ENCODE measurements at places on chromosomes 7 and 10.
A peak's percentile ranks its signal among the peaks of the same experiment; 100 is the strongest.

DNA sequence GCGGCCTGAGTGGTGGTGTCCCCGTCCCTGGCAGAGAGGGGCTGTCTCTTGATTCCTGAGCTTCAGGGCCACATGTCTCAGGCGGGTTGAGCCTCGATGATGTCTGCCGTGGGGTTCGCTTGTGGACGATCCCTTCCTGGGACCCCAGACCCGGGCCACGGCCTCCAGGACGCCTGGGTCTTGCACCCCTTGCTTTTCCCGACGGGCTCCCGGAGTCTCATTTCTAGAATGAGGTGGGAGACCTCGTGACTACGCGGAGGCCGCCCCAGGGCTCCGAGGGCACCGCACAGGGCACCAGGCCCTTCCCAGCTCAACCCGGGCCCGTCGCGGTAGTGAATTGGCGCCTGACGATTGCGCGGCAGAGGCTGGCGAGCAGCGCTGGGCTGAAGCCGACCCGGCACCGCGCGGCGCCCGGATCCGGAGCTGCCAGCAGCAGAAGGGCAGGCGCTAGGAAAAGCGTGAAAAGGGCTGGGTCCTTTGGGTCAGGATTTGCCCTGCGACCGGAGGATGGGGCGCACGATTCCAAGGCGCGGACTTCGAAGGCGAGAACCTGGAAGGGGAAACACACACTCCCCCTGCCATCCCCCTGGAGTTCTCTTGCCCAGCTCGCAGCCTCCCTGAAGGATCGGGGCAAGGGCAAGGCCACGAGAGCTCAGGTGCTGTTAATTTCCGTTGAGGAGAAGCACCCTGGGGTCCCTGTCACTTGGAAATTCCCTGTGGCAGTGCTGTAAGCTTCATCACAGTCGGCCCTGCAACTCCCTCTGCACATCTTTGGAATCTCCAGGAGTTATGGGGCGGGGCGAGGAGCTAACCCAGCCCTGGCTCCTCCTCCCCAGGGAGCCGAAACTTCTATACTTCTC, 15.5 kb downstream of the TLX1 start:
- DNase-seq, result no peak

GRCh38 chr10:377228-377627, 242.0 kb downstream of the ZMYND11 start:
- DNase-seq, result peak; percentile 21

- no peak for DNase-seq
These were observed 171.3 kb downstream of the FZD1 start for GRCh38 chr7:91435381-91436059.

DNA sequence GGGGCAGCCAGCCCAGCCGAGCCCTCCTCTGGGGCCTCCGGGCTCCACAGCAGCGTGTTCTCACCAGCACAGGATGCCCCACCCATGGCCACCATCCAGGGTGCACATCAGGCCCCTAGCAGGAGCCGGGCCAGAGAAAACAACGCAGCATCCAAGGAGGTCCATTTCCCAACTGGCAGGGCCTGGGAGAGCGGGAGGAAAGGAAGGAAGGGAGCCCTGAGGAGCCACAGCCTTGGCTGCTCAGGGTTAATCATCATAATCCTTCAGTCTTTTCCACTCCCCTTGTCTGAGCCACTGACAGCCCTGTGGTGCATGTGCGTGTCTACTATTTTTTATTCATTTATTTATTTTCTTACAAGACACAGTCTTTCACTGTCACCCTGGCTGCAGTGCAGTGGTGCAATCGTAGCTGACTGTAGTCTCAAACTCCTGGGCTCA, 3.6 kb downstream of the PLAC9 start:
- no peak for DNase-seq

DNA sequence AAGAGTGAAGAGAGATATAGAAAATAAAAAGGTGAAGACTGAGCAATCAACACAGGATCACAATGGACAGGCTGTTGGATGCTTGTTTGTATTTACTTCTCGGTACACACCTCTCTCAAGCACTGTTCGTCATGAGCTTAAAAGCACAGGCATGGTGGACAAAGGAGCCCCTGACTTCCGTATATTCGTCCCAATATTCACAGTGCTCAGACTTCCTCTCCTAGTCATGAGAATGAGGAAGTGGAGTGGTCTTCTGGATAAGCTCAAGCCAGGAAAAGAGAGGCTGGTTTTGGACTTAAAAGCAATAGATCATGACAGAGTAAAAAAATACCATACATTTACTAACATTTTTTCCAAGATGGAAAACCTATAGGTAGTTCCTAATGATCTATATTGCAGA, 172.5 kb downstream of the SORCS1 start:
- DNase-seq, result no peak

- peak; percentile 70 for DNase-seq
These were observed 105.5 kb downstream of the SEPTIN7 start for GRCh38 chr7:35906191-35906908.

DNA sequence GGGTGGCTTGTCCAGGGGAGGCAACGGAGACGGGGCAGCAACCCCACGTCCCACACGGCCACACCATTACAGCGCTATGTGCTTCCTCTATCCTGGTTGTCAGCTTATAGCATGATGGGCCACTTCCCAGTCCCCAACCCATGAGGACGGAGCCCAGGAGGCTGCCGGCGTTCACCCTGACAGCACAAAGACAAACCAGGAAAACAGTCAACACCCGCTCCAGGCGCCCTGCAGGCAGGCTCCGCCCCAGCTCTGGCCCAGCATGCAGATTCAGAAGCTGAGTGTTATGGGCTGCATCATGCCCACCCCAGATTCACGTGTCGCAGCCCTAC, 14.8 kb downstream of the WDR86 start:
- DNase-seq, result no peak

DNA sequence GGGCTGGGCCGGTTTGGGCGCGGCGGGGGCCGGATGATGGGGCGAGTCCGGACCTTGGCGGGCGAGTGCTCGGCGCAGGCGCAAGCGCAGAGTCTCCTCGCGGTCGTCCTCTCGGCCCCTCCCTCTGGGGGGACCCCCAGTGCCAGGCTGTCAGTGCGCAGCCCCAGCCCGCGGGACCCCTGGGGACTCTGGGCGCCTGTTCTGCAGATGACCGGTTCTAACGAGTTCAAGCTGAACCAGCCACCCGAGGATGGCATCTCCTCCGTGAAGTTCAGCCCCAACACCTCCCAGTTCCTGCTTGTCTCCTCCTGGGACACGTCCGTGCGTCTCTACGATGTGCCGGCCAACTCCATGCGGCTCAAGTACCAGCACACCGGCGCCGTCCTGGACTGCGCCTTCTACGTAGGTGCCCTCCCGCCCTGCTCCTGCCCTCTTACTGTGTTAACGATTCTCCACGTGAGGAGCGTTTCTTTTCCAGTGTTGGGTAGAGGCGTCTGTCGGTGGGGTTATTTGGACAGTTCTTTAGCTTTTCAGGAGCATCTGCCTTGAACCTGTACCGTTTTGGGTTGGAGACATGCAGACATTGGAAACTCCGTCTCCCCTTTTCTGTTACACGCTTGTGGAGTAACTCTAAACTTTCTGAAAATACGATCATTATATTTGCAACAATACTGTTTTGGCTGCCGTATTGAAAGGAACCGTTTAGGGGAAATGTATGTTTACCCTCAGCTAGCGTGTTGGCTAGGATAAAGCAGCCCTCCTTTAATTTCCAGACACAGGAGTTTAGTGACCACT, 706 bp downstream of the BUB3 start:
- peak; percentile 63 for DNase-seq

DNA sequence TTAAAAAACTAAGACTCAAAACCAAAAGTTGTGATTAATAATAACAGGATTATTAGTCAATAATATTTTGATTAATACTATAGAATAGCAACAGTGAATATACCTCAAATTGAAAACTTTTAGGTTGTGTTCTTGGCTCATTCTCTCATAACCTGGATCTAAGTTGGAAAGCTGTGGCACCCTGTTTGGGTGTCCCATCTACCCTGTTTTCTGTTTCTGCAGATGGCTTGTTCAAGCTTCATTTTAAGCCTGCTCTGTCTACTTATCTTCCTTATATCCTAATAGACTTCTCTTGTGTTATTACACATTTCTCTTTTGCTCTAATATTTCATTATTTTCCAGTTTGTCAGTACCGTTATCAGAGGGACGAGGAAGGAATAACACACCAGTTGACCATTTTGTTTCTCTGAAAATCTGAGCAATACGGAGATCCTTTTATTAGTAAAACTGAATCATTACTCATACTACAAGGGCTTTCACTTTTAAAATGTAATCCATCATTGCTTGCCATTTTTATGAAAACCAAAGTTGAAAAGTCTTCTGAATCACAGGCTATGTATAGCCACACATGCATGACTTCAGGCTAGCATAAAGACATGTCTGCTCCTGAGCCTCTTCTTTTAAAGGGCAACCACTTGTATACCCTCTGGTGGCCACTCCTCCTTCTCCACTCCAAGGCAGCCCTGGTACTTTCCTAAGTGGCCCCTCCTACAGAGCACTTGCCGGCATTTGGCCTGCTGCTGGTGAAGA, 22.3 kb downstream of the COX15 start:
- DNase-seq, result no peak

DNA sequence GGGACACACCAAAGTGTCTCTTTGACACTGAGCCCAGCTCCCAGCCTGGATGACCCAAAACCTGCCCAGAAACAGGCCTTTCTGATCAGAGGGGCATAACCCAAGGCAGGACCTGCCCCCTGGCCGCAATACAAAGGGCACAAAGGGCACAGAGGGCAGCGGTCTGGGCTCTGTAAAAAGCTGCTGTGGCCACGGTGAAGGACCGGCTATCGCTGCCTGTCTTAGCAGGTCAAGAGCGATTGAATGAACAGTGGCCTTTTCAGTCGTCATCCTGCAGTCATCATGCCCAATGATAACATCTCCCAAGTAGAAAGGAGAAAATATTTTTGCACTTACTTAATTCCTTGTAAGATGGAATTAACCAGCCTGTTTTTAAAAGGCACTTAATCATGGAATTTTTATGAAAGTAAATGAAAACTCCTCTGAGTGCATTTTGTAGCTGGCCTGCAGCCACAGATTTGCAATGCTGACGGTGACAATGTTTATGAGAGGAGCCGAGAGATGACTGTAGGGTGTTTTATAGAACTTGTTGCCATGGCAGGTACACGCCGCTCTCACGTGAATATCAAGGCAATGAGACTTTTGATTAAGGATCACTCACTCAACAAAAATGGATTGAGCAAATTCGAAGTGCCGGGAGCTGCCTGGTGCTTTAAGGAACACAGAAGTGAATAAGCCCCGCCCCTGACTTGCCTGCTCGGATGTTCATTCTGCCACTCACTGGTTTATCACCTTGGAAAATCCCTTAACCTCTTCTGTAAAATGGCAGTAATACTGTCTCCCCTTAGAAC, 47.3 kb upstream of the BHLHA15 start:
- no peak for DNase-seq

- no peak for DNase-seq
These were observed 1020.2 kb upstream of the C7orf33 start for GRCh38 chr7:147570390-147570789.

- DNase-seq, result no peak
These were observed 18.2 kb upstream of the ANKRD1 start for GRCh38 chr10:90939116-90939515.

GRCh38 chr10:48683868-48684267, 805 bp upstream of the WDFY4 start:
- DNase-seq, result no peak

DNA sequence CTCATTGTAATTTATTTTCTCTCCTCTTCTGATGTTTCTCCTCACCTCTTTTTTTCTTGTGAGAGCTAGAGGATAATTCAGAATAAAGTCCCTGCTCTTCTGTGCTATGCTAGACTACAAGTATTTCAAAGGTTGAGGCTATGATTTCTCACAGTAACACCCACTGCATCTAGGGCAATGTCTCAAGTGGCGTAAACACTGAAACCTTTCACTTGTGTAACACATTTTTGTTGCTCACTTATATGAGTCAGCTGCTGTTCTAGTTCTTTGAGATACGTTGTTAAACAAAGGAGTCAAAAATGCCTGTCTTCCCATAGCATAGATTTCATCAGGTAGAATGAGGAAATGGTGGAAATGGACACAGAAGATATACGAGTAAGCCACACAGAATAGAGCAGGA, 305.1 kb upstream of the PITRM1 start:
- DNase-seq, result no peak

- DNase-seq, result no peak
These were observed 2.8 kb downstream of the FGF8 start for GRCh38 chr10:101772895-101773761.

GRCh38 chr7:157124690-157125089, 14.0 kb upstream of the UBE3C start:
- no peak for DNase-seq

GRCh38 chr10:68327889-68328786, 3.7 kb upstream of the HNRNPH3 start:
- DNase-seq, result no peak

GRCh38 chr7:101368422-101369165, 5.9 kb downstream of the COL26A1 start:
- DNase-seq, result no peak

GRCh38 chr10:132590752-132591121, 53.1 kb downstream of the INPP5A start:
- DNase-seq, result no peak

GRCh38 chr7:151012911-151013347, 11.4 kb downstream of the ATG9B start:
- no peak for DNase-seq

DNA sequence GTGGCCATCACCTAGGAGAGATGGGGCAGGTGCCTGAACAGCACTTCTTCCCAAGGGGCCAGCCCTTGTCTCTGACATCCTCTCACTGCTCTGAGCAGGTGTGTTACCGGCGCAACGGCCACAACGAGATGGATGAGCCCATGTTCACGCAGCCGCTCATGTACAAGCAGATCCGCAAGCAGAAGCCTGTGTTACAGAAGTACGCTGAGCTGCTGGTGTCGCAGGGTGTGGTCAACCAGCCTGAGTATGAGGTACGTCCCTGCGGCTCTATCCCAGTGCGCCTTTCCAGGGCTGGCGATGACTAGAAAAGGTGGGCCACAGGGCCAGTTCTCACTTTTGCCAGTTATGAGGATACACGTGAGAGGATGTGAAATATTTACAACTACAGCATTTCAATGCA, 54.3 kb upstream of the ZMIZ2 start:
- no peak for DNase-seq

DNA sequence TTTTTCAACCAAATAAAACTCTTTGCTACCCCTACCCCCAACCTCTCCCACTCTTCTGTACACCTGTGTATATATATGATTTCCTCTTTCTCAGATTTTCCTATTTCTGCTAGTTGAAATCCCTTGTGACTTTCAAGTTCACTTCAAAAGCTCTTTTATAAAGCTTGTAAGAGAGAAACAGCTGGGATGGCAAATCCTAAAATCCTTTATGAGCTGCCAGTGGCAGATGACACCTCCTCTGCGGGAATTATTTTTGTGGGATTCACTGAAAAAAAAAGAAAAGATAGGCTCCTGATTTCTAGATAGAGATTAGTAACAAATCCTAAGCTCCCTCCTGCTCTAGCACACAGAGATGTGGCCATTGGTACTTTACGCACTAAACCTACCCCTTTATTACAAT, 92.9 kb downstream of the AHR start:
- DNase-seq, result no peak

Data from stimulated activated naive CD8-positive, alpha-beta T cell treated with anti-CD3 and anti-CD28 coated beads, Interleukin-15, amount 100 ng/mL, for 72 hours (primary cell).